ENCODE measurements at places on chromosomes 7 and 10.

GRCh38 chr10:72043016-72043834, 45.1 kb downstream of the SPOCK2 start:
- peak; percentile 41 for DNase-seq

DNA sequence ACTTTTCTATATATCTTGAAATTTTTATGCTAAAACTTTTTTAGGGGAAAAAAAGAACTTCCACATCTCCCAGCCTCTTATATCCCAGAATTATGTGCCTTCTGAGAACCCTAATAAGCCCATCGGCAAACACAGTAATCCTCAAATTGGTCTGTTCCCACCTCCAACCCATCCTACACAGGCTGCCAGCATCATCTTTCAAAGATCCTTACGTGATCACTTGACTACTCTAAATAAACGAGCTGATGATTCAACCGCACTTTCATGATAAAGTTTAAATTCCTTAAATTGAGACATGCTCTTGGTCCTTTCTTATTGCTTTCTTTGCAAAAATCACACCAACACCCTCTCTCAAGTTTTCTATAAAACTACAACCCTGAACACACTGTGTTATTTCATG, 52.5 kb downstream of the MPP7 start:
- no peak for DNase-seq

DNA sequence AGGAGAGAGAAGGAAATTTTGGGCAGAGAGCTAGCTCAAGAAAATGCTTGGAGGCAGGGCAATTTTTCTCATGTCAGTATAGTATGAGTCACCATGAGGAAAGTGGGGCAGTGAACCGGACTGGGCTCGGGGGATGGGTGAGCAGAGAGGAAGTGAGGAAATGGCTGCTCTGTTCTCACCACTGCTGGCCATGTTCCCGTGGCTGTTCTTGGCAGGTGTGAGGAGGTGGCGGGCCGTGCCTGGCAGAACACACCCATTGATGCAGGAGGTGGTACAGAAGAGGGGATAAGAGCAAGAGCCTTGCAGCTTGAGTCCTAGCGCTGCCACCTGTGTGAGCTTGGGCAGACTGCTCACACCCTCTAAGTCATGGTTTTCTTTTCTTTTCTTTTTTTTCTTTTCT, 304.4 kb upstream of the LYZL1 start:
- peak; percentile 93 for DNase-seq

DNA sequence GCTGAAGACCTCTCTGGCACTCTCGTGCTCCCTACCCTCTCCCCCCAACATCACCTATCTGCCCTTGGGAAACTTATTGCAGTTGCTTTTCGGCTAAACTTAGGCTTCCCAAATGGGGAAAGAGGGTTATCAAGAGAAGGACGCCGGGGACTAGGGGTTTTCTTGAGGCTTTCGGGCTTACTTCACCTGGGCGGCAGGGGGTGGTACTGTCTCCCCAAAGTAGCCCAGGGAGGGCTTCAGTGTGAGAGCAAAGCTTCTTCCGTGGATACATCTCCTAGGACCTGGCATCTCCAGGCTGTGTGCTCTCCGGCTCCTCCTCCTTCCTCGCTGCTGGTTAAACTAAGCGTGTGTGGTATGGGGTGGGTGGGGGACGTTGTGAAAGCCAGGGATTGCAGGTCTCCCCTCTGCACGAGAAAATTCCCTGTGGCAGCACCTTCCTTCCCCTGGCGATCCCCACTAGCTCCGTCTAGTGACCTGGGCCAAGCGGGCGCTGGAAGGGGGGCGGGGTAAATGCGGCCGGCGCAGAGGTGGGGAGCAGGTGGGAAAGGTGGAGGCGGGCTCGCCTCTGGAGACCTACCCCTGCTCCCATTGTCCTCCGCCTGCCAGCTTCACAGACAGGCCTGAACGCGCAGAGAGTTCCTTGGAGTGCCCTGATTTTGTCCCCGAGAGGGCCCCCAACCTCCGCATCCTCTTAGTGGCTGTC, 1.1 kb downstream of the PLXDC2 start:
- peak; percentile 2 for DNase-seq

DNA sequence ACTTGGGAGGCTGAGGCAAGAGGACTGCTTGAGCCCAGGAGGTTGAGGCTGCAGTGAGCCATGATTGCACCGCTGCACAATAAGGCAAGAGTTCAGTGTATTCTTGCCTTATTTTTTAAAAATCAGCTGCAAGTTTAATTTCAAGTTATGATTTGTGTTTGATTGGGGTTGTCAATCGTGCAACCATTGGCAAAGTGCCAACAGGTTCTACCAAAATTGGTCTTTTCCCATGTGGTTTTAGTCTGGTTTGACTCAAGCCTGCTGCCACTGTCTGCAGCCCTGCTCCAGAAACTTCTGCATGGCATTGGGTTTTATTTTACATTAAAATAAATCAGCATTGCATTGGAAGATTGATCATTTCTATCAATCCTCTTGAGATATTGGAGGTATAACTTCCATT, 72.7 kb downstream of the PTPRE start:
- DNase-seq: no peak

GRCh38 chr7:30617359-30617758, 22.7 kb downstream of the GARS1 start:
- DNase-seq: no peak

DNA sequence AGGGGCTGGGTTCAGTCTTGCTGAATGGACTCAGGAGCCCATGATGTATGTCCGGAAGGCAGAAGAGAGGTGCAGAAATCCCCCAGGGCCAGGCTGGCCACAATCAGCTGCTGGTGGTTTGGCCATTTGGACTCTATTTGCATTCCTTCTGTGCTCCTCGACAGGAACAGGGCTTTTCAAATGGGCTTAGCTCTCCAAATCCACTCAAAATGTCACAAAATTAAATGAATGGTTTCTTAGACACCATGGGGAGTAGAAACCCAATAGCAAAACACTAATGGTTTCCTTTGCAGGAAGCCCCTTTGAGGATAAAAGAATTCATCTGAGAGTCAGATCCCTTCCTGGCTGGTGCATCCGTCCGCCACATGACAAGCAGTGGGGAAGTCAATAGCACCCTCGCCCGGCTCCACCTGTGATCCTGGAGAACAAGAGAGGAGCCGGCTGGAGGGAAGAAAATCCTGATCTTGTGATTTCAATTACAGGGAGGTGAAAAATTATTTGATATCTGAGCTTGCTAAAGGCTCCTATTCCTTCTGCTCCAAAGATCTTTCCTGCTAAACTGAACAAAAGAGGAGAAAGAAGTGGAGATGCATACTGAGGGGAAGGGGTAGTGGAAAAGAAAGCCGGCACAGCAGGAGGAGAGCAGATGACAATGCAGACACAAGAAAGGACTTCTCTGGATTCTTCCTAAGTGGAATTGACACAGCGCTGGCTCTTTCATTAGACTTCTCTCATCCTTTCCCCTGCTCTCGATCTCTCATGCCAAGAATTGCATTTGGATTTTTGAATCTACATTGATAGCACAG, 190.7 kb downstream of the C7orf25 start:
- DNase-seq: no peak

DNA sequence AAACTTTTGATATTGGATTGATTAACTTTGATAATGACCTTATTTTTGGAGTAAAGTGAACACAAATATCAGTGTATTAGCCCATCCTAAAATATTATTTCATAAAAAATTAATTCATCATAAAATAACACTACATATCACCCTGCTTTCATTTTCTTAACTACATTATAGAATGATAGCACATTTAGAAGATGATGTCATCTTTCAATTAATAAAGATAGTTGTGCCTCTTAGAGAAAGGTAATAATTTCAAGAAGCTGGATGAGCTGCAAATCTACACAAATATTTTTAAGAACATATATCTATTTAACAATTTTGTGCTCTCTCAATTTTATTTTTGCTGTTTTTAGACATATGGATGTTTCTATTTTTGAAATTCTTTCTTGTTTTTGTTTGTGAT, 126.1 kb downstream of the CNTNAP2 start:
- no peak for DNase-seq

DNA sequence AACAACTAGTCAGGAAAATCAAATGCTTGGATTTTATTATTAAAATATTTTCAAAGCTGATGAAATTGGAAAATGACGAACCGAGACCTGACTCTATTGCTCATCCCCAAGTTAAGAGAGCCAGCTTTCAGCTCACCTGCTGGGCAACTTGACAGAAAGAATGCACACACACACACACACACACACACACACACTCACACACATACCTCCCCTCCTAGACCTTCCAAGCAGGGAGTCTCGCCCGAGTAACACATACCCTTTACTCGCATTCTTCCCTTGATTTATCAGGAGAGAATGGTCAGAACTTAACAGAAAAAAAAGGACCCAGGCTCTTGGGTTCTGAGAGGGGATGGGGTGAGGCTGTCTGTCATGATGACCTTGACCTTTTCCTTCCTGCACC, 19.1 kb downstream of the GPRIN2 start:
- DNase-seq: no peak

DNA sequence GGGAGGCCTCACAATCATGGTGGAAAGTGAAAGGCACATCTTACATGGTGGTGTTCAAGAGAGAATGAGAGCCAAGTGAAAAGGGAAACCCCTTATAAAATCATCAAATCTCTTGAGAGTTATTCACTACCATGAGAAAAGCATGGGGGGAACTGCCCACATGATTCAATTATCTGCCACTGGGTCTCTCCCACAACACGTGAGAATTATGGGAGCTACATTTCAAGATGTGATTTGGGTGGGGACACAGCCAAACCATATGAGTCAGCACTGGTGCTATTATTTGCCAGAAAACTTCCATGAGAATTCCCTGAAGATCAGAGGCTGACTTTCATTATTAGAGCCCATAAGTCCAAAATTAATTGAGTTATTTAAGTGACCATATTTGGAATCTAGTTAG, 1001.2 kb upstream of the POT1 start:
- no peak for DNase-seq

DNA sequence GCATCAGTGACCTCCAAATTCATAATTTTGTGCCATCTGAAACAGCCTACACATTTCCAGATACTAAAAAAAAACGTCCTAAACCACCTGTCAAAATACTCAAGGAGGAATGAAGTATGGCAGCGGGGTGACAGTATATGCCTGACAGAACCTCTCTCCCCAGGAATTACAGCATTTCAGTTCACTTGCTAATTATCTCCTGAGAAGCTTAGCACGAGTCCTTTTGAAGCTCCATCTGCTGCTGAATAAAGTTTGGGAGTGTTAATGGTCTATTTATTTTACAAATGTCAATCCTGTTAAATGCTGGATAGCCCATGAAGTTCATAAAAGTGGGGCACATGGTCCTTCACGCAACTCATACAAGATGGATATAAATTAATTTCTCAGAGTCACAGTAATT, 29.4 kb upstream of the ANLN start:
- DNase-seq: no peak

DNA sequence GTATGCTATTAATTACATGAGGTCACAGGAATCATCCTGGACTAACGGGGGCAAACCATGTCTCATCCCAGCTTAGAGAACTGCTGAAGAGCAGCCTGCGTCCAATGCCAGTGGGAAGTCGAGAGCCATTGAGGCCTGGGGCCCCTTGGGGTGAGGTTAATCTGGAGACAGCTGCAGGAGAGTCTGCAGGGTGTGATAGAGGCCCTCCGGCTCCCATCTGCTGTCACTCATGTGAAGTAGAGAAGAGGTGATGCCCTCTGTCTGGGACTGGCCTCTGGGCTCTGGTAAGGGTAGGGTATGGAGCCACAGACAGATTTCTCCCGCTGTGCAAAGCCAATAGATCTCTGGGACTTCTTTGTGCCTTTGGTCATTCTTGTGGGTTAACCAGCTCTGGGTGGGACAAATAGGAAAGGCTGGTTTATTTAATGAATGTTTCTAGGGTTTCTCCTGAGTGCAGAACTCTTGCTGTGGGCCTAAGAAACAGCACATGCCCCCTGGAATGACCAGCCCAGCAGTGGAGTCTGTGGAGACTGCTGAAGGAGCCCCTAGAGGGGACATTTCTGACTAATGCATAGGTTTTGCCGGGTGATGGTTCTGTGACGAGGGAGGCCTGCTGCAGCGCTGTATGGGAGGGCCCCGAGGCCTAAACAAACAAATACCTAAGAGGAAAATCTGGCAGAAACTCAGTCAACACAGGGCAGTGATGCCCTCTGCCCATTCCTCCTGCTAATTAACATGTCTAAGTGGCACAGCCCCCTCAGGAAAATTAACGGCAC, 34.5 kb downstream of the CRHR2 start:
- no peak for DNase-seq

GRCh38 chr7:26397796-26398426, 106.2 kb downstream of the SNX10 start:
- DNase-seq: no peak
